ENCODE measurements at places on chromosomes 7 and 10.

DNA sequence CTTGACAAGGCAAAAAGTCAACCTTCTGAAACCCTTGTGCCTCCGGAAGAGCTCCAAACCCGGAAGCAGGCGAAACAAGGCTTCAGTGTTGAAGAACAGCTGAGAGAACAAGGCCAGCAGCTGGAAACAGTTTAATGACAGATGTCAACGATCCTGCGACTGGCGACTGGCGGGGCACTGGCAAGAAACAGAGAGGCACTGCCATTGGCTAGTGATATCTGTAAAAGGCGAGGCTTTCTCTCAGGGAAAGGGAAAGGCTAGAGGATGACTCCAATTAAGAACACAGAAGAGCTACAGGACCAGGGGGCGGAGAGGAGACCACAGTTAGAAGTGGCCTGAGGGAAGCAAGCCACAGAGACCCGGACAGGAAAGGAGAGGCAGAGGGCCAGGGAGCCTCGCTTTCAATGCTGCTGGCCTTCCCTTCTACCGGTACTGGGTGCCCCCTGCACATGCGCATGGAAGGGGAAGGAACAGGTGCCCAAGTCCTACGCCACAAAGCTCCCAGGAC, 19.4 kb downstream of the ITGB1 start:
- DNase-seq = no peak

- DNase-seq = peak; percentile 17
Measured at GRCh38 chr7:18405726-18406125, 89.8 kb upstream of the HDAC9 start.

GRCh38 chr10:34647875-34648865, 166.9 kb downstream of the PARD3 start:
- no peak for DNase-seq

DNA sequence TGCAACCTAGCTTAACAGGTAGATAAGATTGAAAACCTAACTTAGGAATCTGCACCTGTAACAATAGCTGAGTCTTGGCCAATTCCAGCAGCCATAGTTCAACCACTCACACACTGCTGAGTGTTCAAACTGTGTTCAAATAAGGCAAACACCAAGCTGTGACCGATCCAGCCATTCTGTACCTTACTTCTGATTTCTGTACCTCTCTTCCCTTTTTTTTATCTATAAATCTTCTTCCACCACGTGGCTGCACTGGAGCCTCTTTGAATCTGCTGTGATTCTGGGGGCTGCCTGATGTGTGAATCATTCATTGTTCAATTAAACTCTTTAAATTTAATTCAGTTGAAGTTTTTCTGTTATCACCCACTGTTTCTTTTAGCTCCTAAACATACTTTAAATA, 15.7 kb upstream of the FOXL3 start:
- DNase-seq = no peak

GRCh38 chr10:77673101-77673500, 35.5 kb upstream of the KCNMA1 start:
- no peak for DNase-seq

- DNase-seq = no peak
Measured at GRCh38 chr7:41882256-41882655, 179.4 kb upstream of the INHBA start.

- no peak for DNase-seq
Measured at GRCh38 chr10:1432161-1432560, 305.2 kb downstream of the ADARB2 start.

- no peak for DNase-seq
Measured at GRCh38 chr7:100711369-100711768, 5.4 kb downstream of the POP7 start.

- DNase-seq = no peak
Measured at GRCh38 chr7:84134169-84134568, 60.4 kb downstream of the SEMA3A start.

DNA sequence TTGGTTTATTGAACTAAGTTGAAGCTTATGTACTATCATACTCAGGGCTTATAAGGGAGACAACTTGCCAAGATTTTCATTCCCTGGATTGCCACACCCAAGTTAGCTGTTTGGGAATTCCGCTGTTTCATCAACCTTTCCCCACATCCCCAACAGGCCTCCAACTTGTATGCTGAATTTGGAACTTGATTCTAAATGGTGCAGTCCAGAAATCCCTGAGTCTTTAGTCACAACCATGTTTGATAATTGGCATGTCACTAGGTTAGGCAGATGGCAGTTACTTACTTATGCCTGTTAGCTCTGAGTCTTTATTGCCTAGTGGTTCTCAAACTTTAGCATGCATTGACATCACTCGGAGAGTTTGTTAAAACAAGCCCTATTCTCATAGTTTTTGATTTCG, 135.4 kb upstream of the PRPS1L1 start:
- no peak for DNase-seq

DNA sequence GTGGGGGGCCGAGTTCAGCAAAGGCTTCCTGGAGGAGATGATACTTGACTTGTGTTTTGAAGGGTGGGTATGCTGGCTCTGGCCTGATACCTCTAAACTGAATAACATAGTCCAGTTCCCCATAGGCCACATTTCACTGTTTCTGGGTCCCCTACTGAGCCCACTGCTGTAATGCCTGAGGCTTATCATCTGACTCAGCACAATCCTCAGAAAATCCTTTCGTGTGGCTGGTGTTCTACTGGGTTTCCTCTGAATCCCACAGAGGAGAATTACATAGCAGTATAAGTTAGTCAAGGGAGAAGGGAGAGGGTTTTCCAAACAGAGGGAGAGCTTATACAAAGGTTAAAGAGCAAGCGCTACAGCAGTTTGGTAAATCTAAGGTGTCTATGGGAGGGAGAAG, 2.8 kb upstream of the R3HCC1L start:
- no peak for DNase-seq

DNA sequence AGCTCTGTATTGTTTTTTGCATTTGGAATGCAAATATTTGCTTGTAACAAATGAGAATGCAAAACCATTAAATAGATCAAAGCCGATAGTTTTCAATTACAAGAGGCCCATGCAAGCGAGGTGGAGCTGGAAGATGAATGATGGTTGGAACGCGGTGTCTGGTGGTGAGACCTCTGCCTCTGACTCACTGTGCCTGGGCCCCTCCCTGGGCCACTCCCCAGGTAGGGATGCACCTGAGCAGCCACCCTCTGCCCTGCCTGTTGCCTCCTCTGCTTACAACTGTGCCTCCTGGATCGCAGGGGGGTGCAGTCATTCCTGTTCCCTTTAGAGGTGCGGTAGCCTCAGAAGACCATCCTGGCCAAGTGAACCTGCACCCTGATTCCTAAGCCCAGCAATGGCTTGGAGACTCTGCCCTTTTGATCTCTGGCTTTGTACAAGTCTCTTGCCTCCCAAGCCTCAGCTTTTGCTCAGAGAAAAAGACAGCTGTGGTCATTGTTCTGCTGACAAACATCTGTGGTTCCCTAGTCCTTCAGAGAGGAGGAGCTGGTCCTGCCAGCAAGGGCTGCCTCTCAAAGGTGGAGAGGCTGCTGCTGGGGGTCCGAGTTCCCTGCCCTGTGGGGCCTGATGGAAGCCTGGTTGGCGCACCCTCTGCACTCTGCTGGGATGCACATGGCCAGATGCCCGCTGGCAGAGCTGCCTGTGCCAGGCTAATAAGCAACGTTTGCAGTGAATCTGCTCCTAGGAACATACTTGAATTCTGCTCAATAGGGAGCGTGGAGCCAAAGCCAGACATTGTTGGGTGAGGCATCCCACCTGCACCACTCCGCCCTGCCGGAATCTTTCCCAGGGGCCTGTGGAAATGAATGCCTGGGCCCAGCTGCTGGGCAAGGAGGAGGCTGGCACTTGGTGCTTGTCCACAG, 126.3 kb upstream of the TCERG1L start:
- no peak for DNase-seq

GRCh38 chr7:129664029-129665012, 52.8 kb downstream of the NRF1 start:
- peak; percentile 59 for DNase-seq

DNA sequence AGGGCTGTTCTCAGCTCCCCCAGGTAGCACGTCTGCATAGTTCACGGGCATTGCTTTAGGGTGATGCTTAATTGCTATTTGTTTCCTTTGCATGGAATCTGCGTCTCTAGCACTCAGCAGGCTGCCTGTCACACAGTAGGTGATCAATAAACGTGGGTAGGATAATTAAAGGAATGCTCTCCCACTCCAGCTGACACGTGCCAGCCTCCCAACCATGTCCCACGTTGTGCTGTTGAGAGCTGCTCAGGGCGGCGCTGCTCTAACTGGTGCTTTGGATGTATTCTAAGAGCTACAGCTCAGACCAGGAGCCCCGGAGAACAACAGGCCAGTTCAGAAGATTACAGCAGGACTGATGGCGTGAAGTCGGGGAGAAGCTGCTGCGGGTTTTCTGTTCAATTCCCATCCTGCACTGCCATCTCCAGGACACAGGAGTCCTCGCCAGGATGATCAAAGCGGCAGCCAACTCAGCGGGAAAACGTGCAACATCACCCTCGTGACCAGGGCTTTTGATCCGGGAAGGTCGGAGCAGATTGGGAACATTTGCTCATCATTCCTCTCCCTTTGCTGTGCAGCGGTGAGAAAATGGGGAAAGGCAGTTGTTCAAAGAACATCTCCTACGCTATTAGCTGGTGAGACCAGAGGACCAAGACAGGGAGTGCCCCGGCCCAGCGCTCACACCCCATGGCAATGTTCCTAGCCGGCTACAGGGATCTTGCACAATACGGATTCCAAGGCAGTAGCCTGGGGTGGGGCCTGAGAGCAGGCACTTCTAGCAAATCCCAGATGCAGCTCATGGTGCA, 50.5 kb upstream of the FOXK1 start:
- peak; percentile 41 for DNase-seq

GRCh38 chr10:28172223-28172610, 130.6 kb downstream of the MPP7 start:
- no peak for DNase-seq

DNA sequence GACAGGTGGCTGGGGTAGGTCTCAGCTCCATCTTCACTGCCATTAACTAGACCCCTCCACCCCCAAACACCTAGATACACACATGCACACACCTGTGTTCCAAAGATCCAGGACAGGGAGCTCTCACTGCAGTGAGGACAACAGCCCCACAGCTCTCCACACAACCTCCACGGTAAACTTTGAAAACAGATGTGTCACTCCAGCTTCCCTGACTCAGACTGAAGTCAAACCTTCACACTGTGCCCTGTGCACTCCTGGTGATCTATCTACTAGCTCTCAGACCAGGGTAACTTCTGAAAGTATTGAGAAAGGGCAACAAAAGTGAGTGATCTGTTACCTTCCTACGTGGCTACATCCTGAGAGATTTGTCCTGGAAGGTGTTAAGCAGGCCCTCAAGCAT, 519.8 kb downstream of the XPNPEP1 start:
- DNase-seq = no peak

GRCh38 chr10:103966671-103967447, at the start of gene SLK:
Gene SLK (plus strand): TSS chr10:103967140. CDS start chr10:103967746, 606 bp downstream.
- DNase-seq = peak; percentile 96

DNA sequence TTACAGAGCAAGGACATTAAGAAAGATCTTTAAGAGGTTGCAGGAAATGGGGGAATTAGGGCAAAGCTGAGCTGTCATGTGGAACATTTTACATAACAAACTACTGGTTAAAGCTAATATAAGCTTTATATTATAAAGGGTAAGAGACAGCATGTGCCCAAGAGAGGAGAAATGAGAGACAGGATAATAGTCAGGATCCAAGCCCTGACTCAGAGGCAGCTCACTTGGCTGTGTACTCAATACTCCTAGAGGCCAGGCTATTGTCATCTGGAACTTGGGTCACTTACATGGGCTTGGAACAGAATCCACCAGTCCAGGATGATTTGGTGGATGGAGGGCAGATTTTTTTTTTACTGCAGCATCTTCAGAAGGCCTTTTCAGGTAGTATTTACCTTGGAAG, 418.6 kb upstream of the ZMIZ1 start:
- no peak for DNase-seq

GRCh38 chr7:69568266-69568665, 30.0 kb upstream of the AUTS2 start:
- no peak for DNase-seq

- DNase-seq = no peak
Measured at GRCh38 chr7:69090936-69091335, 507.3 kb upstream of the AUTS2 start.

DNA sequence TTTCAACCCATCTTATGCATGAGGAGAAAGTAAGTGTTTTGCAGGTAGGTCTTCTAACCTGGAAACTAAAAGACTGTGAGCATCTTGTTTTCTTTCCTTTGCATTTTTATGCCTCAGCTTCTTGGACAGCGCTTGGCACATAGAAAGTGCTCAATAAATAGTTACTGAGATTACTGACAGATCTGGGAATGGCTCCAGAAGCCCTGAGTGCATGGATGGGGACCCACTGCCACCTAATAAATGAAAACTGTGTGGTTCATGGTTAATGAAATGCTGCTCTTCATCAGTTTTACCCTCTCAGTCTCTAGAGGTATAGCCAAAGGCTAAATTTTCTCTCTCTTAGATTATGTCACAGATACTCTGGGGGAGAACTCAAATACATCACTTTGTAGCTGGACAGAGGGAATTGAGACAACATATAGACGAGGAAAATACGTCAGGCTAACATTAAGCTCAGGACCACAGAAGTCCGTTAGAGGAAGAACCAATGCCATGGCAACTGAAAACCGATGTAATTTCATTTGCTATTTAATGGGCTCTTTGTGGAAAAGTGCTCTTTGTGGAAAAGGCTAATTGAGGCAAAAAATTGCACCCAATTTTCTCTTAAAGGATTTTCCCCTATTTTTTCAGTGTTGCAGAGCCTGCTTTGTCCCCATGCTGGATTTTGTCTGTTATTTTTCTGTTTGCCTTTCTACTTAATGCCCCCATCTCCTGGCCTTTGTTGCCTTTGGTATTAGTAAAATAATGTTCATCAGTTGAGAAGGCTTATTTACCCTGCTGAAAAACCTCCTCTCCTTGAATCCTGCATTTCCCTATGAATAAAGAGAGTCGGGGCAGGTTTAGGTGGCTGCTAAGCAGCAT, 17.8 kb downstream of the ASB4 start:
- DNase-seq = no peak

GRCh38 chr10:127889605-127890195, 3.0 kb downstream of the CLRN3 start:
- peak; percentile 82 for DNase-seq

GRCh38 chr7:22087861-22088260, 142.2 kb upstream of the CDCA7L start:
- no peak for DNase-seq

- peak; percentile 79 for DNase-seq
Measured at GRCh38 chr7:2104107-2104710, 128.5 kb downstream of the MAD1L1 start.

DNA sequence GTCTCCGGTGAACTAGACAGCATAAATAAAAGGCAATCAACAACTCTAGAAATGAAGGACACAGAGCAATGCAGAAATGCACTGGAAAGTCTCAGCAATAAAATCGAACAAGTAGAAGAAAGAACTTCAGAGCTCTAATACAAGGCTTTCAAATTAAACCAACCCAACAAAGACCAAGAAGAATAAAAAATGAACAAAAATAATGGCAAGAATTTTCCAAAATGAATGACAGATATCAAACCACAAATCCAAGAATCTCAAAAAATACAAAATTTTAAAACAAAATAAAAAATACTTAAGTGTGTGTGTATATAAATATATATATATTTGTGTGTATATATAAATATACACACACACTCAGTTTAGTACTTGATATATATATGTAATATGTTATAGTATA, 110.8 kb downstream of the IQUB start:
- no peak for DNase-seq

Data from suppressor macrophage treated with lipopolysaccharide for 4 hours (primary cell).